ENCODE measurements at places on chromosomes 1 and 21.

DNA sequence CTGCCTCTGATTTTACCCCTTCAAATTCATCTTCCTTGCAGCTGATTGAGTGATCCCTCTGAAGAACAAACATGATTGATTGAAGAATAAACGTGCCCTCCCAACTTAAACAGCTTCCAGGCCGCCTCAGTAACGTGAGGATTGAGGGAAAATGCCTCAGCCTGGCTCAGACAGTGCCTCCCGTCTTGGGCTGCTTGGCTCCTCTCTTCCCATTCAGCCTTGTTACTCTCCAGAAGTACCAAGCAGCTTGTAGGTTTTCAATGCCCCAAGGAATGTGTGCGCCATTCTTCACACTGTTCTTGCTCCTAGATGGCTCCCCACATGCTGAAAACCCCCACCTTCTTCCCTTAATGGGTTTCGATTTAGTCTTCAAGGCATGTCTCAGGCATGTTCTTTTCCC is 51.8 kb downstream of the ST6GALNAC5 start:
- DNase-seq: no peak

DNA sequence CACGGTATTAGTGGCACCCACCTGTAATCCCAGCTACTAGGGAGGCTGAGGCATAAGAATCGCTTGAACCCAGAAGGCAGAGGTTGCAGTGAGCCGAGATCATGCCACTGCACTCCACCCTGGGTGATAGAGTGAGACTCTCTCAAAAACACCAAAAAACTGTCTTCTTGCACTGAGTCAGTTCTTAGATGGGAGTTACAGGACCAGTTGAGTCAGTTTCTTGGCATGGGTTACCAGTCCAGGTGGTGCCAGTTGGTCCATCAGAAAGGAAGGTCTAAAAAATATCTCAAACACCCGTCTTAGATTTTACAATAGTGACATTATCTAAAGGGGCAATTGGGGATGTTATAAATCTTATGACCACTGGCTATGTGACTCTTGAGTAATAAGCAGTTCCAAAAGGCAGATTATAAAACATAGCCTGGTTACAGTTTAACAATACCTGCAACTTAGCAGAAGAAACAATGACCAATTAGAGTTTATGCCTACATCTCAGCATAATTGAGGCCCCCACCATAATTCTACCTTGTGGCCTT is 206.9 kb upstream of the FGGY start:
- DNase-seq: no peak

DNA sequence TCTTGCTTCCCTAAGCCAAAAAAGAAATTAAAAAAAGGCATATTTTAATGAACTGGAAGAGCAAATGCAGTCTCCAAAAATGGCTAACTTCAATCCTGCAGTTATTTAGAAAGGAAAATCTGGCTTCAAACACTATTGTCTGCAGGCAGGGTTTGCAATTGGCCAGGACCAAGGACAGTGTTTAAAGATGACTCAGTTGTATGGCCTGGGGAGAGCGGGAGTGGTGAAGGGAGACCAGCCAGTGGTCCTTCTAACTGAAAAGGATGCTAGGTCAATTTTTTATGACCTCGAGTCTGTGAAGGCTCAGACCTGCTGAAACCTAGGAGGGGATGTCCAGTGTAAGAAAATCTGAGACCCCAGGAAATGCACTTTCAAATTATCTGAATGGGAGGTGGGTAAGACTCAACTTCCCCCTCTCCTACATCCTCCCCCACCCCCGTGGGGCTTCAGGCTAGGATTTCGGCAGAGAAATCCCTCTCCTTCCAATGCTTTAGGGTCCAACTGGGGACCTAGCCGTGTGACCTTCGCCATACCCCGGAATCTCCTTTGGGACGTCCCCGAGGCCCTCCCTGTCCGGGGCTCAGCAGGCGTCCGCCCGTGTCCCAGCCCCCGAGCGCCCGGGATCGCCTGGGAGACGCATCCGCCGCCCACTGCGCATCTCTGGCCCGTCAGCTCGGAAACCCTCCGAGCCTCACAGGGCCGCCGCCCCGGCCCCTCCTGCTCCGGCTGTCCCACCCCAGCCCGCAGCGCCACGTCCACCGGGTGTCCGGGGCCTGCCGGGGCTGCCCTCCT is 602 bp upstream of the RIMKLA start:
- DNase-seq: peak; percentile 30

GRCh38 chr1:202586018-202586821 is 124.0 kb downstream of the SYT2 start:
- peak; percentile 68 for DNase-seq

DNA sequence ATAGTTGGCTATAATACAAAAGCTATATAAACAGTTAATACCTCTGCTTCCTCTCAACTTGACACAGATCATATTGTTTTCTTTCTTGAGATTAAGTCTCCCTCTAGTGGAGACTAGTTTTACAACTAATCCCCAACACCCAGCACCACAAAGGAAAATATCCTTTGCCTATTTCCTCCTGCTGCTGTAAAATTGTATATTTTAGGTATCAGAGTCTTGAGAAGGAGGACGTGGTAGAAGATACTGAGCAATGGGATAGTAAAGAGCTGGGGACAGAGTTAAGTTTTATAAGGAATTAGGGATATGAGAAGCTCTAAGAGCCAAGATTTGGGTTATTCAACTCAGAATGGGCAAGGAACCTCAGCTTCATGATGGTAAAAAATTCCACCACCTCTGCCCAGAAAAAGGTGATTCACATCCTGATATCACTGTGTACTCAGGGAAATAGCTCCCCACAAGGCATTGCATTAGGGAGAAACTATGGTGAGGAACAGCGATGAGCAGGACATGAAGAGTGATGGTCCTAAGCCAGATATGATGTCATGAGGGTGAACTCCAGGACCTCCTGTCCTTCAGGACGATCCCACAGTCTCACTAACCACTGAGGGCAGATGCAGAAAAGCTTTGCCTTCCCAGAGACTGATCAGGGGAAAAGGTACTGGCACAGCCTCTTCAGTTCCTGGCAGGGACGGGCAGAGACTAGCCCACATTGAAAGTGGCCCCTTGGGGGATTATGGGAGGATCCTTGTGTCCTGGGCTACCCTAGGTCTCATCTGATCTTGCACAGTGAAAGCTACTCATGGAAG is 14.7 kb upstream of the CFAP126 start:
- DNase-seq: peak; percentile 71

- DNase-seq: no peak
These were observed 13.6 kb downstream of the NFYC start for GRCh38 chr1:40704817-40705733.

DNA sequence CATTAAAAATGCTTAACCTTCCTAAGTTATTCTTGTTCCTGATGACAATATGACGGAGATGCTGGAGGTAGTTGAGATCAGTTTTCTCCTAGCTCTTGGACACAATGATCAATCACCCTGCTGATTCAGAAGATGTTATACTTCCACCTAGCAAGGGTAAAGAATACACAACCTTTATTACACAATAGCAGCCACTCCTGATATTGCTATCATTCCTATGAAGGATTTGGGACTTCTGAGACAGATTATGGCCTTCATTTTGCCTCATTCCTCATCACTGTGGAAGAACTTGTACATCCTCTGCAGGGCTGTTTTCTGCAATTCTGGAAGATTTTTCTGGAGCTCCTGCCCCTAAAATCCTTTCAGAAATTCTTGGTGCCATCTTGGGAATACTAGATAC is 47.8 kb downstream of the GIPC2 start:
- no peak for DNase-seq

DNA sequence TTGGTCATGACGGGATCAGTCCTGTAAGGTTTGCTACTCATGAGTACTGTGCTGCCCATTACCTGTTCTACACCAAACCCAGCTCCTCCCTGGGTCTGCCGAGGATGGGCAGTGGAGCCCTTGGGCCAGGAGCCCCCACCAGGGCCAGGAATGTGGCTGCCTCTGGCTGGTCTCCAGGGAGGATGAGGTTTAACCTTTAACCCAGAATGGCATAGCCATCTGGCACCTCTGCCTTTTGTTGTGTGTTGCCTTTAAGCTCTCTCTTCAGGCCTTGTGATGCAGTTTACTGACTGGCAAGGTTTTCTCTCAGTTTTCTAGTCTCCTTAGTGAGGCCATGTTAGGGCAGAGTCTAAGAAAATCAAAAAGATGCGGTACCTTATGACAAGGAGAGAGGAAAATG is 38.6 kb downstream of the SIPA1L2 start:
- no peak for DNase-seq

- DNase-seq: peak; percentile 18
These were observed 15.9 kb downstream of the SLC27A3 start for GRCh38 chr1:153790966-153791647.

DNA sequence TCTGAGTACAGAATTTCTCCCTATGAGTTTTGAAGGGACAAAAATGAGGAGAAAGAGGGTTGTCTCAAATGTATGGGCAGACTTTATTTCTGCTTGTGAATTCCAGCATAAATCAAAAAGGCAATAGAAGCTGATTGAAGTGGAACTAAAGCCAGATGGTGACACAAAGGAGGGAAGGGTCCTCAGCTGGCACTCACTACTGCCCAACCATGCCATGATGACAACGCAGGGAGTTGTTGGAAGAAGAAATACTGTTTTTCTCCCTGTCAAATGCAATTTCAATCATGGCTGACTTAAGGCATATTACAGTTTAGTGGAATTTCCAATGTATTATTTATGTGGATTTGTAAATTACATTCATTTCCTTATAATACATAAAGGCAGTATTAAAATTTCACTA is 805.8 kb downstream of the ADGRL2 start:
- no peak for DNase-seq

DNA sequence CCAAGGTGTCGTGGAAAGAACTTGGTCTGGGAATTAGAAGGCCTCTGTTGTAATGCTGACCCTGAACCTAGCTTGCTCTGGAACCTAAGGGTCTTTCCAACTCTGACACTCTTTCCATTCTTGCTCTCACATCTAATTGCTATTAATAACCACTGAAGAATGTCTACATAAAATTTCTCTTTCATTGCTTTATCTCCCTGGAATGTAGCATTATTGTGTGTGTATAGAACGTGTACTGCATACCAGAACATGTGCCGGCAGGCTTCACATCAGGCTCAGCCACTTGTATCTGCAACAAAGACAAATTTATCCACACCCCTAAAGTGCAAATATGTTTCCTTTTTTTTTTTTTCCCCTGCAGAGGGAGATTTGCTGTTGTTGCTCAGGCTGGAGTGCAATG is 13.9 kb upstream of the LAX1 start:
- no peak for DNase-seq

DNA sequence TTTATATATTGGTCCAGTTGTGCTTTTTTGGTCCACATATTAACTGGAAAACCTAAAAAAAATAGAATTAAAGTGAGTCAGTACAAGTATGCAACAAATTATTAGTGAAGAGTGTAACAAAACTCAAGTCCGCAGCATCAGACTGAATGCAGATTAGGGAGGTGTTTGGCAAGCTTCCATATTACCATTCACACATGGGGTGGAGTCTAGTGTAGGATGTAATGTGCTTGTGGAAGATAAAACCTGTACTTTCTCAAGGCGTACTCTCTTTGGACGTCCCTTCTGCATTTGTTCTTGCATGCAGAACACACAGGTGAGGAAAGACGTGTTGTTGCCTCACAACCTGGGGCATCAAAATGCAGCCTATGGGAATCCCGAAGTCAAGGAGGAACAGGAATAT is 668.7 kb downstream of the MRPL39 start:
- no peak for DNase-seq

- no peak for DNase-seq
These were observed 3.2 kb upstream of the NBPF3 start for GRCh38 chr1:21436488-21437340.

DNA sequence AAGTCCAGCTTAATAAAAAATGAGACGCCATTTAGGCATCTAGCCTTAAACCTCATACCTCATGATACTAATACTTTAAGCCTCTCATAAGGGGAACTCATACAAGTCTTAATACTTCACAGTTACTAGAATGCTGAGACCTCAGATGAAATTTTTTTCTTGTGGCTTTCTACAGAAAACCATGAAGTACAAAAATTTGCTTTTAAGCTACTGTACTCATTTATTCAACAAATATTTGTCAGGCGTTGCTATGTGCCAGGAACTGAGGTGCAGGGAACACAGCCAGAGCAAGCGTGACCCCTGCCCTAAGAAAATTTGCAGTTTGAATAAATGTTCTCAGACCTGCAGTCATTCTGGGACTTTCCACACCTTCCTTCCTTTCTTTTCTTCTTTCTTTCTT is 150.6 kb downstream of the MRPL39 start:
- DNase-seq: peak; percentile 49

DNA sequence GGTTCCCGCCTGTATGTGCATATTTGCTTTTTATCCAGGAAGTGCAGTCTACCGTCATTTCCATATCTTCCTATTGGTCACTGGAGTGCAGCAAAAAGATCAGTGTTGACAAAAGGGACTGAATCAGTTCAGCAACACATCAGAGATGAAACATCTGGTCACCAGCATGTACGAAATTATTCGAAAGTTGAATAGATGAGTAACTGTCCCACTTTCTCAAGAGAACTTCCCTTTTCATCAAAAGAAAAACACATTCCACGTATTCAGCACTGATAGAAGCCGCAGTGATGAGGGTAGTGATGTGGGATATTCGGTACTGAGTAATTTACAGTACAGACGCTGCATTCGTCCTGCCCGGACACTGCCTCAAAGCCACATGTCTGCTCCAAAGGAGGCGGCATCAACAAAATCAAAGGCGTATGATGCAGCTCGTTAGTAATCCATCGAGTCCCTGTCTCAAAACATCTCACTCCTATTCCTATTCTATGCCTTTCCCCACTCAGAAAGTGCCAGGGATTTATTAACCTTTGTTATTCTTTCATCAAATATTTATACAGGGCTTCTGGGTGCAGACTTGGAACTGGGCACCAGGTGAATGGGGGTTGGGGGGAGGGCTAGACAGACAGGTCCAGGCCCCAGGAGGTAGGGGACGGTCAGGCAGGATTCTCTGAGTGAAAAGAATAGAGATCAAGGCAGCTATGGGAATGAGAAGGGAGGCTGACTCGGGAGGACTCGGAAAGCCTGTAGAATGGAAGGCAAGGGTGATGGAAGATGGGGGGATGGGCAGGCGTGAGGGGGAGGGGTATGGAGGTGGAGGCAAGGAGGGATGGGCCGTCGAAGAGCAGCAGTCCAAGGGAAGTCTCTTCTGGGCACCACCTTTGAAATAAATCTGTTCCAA is 79.5 kb upstream of the SLC45A1 start:
- no peak for DNase-seq

- DNase-seq: peak; percentile 47
These were observed 84.9 kb downstream of the ITPKB start for GRCh38 chr1:226654046-226654667.

DNA sequence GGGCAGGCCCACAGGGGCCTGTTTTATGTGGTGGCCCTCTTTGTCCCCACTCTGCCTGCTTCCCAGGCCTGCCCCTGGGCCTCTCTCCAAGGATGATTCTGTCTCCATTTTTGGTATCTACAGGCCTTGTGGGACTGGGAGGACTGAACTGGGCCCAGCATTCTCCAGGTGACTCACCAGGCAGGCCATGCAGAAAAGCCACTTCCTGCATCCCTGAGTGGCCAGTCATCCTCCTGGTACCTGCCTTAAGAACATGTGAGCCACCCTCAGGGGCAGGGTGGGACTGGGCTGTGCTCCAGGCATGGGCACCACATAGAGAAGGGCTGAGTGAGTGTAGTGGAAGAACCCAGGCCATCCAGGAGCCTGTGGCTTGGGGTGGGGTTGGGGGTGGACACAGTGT is 20.0 kb upstream of the BCAR3 start:
- peak; percentile 98 for DNase-seq

GRCh38 chr1:29259802-29260441 is 23.6 kb downstream of the PTPRU start:
- DNase-seq: no peak

Data from kidney glomerular epithelial cell (primary cell).